Cerebellar cortex (tissue), 1 donor: ENCODE measurements at places on chromosomes 16 and 17.

DNA sequence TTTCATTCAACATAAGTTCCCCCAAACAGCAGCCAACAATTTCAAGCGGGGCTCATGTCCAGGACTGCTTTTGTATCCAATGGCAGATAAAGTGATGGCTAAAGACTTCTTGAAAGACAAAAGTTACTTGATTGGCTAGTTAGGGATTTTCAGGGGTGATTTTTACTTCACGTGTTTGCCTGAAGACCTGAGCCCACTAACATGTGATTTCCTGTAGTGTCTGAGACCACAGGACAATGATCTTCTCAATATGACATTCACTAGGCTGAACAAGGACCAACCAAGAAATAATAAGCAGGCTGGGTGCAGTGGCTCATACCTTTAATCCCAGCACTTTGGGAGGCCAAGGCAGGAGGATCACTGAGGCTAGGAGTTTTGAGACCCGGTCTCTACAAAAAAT, 10.4 kb downstream of the TVP23A start:
- DNase-seq, result no peak

- no peak for DNase-seq
Measured at GRCh38 chr17:27217631-27218030, 76.3 kb upstream of the WSB1 start.

GRCh38 chr17:20263595-20263994, 203.7 kb downstream of the LGALS9B start:
- no peak for DNase-seq

- DNase-seq, result no peak
Measured at GRCh38 chr16:2015947-2016208, 3.7 kb upstream of the NPW start.

- DNase-seq, result no peak
Measured at GRCh38 chr16:57128771-57129389, 36.5 kb downstream of the CPNE2 start.

DNA sequence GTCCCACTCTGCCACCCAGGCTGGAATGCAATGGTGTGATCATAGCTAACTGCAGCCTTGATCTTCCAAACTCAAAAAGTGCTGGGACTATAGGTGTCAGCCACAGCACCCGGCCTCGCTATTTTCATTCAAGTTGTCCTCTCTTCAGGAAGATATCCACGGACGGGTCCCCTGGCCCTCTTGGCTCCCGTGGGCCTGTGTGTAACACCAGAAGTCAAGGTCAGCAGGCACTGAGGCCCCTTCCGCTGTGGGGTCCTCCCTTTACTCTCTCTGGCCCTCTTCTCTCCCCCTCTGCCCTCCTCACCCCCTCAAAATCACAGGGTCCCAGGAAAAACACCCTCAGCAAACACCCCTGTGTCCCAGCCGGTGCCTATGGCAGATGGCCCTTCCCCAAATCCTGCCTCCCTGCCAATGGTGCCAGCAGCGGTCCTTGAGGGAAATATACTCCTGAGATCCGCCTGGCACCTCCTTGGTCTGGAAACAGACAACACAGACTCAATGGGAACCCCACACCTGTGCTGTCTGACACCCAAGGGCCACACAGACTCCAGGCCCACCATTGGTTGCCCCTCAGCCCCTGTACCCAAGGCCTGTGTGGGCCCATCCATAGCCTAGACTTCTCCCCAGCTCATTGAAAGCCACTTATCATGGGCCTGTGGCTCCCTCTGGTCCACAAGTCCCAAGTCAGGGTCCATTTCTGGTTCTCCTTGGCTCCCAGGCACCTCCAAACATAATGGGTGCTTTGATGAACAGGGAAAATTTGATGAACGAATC, 221.5 kb downstream of the ZNF423 start:
- DNase-seq, result no peak

GRCh38 chr17:76378548-76379274, 5.7 kb upstream of the SPHK1 start:
- DNase-seq, result no peak

DNA sequence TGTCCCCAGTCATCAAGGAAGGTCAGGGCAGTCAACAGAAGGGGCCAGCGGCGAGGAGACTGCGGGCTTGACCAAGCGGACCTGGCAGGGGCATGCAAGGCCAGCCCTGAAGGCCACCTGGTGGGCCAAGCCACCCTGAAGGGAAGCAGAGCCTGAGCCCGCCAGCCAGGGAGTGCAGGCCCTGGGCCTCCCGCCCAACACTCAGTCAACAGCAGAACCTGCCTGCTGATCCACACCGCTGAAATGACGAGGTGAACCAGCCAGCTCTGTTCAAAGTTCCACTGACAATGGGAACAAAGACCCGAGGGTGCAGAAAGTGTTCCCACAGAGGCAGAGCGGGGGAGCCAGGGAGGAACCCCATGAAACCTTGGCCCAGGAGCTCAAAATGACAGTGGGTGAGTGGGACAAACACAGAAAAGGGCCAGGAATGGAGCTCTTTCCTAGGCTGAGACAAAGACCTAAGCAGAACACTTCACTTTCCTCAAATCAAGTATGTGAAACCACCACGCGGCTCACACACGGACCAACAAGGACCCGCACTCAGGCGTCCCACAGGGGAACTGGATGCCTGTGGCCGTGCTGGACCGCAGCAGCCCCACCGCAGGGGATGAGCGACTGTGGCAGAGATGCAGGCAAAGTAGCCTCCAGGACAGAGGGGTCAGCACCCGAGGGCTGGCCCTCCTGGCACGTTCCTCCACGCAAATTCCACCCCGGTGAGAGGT, 12.0 kb downstream of the AXIN1 start:
- no peak for DNase-seq

- no peak for DNase-seq
Measured at GRCh38 chr17:17971431-17972125, 622 bp downstream of the TOM1L2 start.

DNA sequence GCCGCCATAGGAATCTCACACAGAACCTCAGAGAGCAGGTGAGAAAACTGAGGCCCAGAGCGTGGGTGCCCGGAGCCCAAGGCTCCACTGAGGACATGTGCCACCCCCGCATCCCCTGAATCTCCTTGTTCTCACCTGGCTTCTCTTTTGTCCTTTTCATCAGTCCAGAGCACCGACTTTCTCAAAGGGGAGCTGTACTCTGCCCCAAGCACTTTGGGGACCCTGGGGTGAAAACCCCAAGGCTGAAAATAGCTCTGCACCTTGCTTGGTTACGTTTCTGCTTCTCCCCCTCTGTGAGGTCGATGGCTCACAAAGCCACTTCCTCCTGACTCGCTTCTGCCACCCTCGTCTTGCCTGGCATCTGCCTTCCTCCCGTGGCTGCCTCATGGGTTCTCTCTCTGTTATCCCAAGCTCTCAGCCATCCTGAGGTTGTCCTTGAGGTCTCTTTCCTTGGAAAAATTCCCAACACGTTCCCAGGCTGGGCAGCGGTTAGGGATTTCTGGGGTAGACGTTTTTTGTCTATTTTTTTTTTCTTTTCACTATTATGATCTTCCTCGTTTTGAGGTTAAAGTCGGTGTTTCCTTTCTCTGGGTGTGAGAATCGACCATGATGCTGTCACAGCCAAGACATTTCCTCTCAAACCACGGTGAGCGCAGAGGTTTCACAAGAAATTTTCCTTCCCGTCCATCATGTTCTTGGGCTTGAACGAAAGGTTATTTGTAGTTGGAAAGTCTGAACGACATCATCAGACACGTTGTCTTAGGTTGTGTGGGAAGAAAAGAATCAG, 37.2 kb downstream of the IRF8 start:
- no peak for DNase-seq

- no peak for DNase-seq
Measured at GRCh38 chr17:1447052-1447451, 9.0 kb downstream of the CRK start.

DNA sequence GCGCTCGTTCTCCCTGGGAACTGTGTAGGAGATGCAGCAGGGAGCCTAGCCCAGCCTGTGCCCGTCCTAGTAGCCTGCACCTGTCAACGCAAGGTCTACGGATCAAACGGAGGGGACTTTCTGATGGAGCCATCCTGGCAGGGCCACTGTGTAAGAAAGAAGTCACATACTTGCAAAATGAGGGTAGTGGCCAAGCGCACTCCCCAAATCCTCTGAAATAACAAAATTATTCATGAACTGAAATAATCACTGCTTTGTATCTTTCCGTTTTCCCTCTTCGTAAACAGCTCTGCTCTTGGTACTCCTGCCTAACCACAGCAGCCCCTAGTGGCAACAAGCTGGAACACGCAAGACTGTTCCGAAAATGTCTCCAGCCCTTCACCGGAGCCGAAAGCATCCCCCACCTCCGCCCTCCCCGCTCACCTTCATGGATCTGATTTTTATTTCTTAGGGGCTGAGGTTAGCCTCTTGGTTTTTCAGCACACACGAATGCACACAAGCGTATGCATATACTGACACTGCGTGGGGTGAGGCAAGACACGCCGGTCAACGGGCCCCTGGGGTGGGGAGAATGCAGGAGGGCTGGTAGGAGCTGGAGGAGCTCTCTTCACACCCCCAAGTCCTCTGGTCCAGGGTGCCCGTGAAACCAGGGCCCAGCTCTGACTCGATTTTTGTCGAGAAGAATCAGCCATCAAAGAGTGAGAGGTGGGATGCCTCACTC, 100.8 kb downstream of the ABCC12 start:
- DNase-seq, result peak; percentile 87

- no peak for DNase-seq
Measured at GRCh38 chr16:1325673-1326371, 7.6 kb upstream of the BAIAP3 start.

DNA sequence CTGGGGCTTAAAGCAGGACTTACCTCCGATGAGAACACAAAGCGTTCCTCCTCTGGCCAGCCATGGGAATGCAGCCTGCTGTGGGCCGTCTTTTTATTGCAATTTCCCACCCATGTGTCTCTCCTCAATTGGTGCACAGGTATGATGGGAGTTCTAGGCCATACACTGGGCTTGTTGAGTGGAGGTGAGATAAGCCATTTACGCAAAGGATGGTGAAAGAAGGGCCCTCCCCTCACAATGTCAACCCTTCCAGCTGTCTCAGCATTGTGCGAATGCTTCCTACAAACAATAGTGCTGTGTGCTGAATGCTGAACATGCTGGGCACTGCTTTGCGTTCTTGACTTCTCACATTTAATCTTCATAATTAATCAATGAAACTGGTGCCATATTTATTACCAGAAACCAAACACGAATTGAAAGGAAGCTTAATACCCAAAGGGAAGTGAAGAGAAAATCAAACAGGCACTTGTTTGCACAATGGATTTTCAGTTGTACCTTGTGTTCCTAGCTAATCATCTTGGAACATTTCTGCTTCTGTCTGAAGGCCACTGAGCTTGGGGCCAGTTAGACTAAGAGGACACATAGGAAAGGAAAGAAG, at the start of gene GP2:
Gene GP2, minus strand, starts transcription at position 70 of the 598 bp plus-strand sequence. CDS start 1,082 bp downstream, outside the sequence.
- DNase-seq, result no peak

DNA sequence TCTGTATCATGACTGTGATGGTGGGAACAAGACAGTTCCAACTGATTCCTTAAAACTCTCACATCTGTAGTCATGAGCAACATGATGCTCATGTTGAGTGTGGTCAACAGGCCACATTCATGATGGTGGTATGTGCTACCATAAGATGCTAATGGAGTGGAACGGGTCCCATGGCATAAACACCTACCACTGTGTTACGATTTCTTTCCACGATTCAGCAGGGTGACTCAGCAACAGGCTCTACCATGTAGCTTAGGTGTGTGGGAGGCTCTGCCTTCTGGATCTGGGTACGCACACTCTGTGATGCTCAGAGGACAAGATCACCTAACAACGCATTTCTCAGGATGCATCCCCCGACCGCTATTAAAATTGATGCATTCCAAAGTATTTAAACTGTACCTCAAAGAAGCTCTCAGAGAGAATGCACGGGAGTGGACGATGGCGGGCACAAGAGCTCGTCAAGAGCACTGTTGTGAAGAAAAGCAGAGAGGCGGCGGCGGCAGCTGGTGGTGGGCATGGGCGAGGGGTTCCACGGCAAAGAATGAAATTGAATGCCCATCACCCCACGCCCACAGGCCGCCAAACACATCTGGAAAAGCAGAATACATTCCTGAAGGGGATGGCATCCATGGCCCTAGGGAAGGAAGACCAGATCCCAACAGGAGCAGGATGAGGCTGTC, 133.3 kb downstream of the ZNF778 start:
- DNase-seq, result no peak

GRCh38 chr16:66678337-66678736, 18.2 kb downstream of the CMTM4 start:
- no peak for DNase-seq

DNA sequence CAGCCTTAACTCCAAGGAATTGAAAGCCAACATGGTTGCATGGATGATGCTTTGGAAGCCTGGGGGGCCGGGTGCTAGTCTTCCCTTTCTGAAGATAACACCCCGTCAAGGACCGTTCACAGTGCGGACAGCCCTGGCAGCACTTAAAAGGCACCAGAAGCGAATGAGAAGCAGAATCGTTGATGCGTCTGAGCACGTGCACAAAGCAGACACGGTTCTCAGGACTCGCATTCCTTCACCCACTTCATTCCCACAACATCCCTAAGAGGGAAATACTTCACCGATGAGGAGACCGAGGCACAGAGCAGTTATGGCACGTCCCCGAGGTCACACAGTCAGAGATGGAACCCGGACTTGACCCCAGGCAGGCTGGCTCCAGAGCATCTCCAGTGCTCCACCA, 14.2 kb downstream of the TRPV1 start:
- no peak for DNase-seq

GRCh38 chr17:79607940-79608623, 2.8 kb downstream of the RBFOX3 start:
- DNase-seq, result no peak
